ENCODE measurements at places on chromosomes 5 and 9.

GRCh38 chr5:100676817-100677631, 141.8 kb downstream of the FAM174A start:
- no peak for DNase-seq

DNA sequence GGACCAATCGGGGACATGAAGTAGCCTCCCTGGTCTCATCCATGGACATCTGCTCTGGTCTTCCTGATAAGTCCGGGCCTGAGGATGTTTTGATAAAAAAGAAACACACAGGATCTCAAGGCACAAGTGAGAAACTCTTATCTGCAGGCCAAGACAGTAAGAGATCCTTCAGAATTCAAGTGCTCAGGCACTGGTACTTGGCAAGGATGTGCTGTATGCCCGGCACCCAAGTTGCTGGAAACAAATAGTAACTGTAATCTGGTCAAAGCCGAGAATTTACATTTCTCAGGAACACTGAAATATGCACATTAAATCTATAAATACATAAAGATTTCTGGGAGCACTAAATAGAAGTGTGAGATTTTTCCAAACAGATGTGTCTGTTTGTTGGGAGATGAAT, 165.7 kb downstream of the SPOCK1 start:
- DNase-seq: no peak

GRCh38 chr5:52665559-52665958, 122.2 kb upstream of the ITGA1 start:
- DNase-seq: no peak

GRCh38 chr5:73693573-73694061, 67.6 kb downstream of the ARHGEF28 start:
- DNase-seq: peak; percentile 9

DNA sequence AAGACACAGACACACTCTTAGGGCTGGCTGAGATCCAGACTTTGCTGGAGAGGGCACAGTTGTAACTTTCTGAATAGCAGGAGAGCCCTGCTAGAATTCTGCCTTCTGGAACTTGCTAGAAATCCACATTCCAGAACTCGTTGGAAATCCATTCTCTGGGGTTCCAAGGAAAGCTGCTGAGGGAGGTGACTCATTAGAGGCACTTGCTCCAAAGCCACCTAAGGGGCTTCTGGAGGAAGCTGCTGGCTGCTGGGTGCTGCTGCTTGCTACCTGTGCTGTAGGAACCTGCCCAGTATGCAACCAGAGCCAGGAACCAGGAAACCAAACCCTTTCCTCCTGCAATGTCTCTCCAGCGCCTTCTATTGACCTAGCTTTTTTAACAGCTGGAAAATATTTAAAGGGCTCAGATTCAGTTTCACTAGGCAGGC, 4.1 kb upstream of the TLE4 start:
- no peak for DNase-seq

- no peak for DNase-seq
Observed at GRCh38 chr9:87564111-87564510, 66.4 kb downstream of the DAPK1 start.

DNA sequence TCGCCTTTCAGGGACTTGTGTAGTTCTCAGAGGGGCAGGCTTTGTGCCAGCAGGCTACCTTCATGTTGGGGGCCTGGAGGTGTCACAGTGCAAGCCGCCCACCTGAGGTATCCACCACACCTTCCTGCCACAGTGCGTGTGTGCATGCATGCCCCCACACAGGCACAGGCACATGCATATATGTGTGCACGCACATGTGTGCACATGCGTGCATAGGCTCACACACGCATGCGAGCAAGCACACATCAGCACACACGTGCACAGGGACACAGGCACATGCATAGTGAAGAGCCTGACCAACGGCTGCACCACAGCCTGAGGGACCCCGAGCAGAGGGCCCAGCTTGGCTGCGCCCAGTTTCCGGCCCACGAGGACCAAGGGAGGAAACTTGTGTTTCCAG, 36.1 kb downstream of the IRX4 start:
- DNase-seq: no peak

GRCh38 chr9:15374310-15374709, 48.4 kb upstream of the SNAPC3 start:
- no peak for DNase-seq

DNA sequence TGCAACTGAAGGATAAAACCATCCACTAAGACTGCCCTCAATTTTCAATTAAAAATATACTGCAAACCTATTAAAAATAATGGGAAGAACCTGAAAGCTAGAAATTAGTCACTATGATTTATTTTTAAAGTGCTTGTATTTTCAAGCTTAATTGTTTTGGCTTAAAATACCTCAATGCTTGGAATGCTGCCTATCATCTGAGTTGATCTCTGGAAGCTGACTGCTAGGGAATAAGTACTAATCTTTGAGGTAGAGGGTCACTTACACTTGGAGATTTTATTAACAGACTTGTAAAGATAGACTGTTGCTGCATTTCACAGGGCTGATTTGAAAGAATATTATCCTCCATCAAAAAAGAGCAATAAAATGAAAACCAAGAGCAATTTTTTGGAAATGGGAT, 6.2 kb downstream of the PCSK1 start:
- DNase-seq: no peak

DNA sequence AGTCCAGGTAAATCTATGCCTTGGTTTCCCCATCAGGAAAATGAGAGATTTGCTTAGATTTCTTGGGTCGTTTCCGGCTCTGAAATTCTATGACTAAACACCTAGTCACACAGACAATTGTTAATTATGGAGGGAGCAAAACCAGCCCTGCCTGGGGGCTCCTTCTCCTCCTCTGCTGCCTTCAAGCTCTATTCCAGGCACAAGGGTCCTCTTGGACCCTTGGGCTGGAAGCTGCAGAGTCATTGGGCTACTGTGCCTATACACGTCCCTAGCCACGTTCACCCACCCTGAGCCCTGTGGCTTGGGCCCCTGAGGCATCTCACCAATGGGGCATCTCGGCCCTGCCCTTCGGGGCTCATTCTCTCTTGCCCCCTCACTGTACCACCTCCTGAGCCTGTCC, 73.8 kb upstream of the TBC1D2 start:
- DNase-seq: no peak

- DNase-seq: no peak
Observed at GRCh38 chr5:142828797-142829535, 58.8 kb downstream of the ARHGAP26 start.

- DNase-seq: peak; percentile 23
Observed at GRCh38 chr9:3508078-3508431, 17.7 kb downstream of the RFX3 start.

GRCh38 chr5:10559151-10559550, 4.7 kb upstream of the ANKRD33B start:
- no peak for DNase-seq

DNA sequence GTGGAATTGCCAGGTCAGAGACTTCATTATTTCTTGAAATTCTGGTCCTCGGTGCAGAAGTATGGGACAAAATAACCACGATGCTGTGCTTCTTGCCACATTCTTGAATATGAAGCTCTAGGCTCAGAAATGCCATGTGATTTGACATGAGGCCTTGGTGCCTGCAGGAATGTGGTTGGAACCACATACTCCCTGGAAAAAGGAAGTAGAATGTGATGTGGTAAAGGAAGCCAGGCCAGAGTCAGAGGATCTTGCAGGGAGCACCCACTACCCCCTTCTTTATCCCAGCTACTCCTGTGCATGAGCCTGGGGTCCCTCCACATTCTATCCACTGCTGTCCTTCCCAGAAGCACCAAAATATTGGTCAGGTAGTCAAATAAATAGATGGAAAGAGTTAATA, 80.9 kb downstream of the FOXD1 start:
- DNase-seq: no peak

DNA sequence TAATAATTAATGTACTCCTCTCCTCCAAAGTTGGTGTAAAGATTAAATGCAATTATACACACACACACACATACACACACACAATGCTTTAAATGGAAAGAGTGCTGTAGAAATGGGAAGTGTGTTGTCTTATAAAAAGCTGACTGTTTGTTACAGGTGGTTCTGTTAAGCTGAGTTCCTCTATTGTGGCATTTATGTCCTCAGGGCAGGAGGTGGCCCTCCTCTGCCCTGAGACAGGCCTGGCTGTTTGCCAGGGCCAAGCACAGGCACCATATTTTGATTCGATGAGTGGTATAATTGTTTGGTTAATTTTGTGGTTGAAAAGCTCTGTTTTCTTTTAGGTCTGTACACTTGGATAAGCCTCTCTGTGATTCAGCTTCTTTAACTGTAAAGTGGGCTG, 573.9 kb downstream of the KIF4B start:
- no peak for DNase-seq

DNA sequence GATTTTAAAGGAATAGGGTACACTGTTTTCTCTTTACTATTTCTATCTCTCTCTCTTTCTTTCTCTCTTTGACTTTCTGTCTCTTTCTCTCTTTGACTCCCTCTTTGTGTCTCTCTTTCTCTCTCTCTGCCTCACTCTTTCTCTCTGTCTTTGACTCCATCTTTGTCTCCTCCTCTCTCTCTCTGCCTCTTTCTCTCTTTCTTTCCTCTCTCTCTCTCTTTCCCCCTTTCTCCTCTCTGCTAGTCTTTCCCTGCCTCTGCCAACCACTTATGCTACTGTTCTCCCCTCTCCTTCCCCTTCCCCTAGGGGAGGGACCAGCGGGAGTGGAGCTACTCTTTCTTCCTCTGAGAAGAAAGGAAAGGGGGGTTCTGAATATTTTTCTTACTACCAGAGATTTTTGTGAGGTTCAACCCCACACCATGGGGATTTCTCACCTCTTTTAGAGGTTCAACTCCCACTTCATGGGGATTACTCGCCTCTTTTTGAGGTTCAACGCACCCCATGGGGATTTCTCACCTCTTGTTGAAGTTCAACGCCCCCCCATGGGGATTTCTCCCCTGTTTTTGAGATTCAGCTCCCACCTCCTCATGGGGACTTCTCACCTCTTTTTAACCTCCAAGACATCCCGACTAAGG, 309.9 kb downstream of the NR3C1 start:
- no peak for DNase-seq

DNA sequence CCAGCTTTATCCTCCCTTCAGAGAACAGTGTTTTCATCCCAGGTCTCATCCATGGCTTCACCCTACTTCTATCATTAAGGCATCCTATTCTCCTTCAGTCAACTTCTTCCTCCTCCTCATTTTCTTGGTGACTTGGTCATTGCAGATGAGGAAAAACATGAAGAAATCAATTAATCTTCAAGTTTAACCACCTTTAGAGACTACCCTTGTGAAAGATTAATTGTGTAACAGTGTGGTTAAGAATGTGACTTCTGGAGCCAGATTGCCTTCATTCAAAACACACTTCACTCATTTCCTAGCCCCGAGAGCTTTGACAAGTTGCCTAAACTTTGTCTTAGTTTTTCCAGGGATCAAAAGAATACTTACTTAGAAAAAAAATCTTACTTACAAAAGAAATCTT, 110.0 kb downstream of the STK32A start:
- no peak for DNase-seq

DNA sequence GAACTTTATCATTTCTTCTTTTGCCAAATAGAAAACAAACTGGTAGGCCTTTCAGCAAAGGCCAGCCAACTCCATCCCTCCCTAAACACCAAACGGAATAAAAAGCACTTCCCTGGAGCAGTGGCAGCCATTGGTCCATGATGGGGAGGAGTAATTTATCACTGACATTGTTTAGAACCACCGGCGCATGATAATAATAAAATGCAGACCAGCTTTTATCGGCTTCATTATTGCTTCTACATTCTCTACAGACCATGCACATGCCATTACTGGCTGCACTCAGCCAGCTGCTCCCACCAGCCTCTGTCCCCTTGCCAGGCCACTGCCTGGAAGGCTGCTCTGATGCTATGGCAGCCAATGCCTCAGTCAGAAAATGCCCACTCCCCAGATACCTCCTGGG, 45.9 kb downstream of the ABCA1 start:
- no peak for DNase-seq

All from NCI-H526 (cell line).